ENCODE measurements at places on chromosomes 5 and 9.
A peak's percentile ranks its signal among the peaks of the same experiment; 100 is the strongest.

DNA sequence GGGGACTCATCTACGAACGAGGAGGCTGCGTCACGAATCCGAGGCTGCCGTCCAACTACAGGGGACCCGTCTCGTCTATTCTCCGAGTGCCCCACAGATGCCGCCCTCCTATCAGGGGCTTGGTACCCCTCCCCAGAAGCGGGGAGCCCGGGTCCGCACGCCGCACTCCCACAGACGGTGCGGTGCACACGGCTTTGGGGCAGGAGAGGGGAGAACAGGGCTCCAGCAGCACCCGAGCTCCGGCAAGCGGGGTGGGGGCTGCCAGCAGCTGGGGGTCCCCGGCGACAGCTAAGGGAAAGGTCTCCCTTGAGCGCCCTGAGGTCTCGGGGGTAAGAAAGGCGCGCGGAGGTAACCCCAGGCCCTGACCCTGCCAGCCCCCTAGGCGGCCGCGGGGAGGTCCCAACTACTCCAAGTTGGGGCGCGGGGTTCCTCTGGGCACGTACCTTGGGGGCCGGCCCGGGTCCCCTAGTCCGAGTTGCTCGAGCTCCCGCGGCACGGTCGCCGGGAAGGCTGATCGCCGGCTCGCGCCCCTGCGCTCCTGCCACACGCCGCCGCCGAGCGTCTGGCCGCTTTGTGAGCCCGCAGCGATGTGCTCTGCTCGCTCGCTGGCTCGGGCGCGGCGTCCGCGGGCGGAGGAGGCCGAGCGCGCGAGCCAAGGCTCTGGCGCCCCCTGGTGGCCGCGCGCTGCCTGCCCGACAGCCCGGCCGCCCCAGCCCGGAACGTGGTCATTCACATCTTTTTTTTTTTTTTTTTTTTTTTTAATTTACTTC is at the start of gene SPOCK1:
TSS of gene SPOCK1 (minus strand) at position 591 of the 770 bp plus-strand sequence.
- DNase-seq, result peak; percentile 51

GRCh38 chr5:2489306-2489705 is 262.2 kb downstream of the IRX2 start:
- no peak for DNase-seq

DNA sequence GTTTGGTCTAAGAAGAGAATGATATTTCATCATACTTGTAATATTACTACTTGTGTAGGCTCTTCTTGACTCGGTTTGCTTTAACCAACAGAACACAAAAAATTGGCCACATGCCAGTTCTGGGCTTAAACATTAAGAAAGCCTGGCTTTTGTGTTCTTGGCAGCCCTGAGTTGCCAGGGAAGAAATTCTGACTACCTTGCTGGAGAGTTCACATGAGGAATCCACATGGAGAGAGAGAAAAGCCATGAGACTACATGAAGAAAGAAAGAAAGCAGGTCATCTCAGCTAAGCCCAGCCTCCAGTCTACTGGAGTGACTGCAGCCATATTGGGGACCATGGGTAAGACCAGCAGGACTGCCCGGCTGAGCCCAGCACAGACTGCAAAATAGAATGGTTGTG is 524.8 kb downstream of the RAB3C start:
- DNase-seq, result no peak

DNA sequence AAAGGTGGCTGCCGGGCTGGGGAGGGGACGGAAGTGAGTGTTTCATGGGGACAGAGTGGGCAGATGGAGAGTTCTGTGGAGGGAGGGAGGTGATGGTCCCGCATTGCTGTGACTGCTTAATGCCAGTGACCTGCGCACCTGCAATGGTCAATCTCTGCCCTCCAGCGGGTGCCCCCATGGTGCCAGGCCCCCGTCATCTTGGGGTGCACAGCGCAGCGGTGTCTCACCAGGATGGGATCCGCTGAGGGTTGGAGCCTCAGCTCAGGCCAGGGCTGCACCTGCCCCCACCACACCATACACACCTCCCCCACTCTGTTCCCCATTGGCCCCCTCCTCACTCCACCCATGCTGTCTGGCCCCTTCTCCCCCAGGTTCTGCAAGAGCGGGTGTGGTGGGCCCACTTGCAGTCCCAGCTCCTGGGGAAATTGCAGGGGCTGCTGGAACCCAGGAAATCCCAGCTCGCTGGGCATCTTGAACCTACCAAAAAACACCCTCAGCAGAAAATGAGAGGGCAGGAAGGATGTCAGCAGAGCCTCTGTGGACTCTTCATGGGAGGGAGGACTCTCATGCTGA is 12.1 kb upstream of the CAMSAP1 start:
- DNase-seq, result no peak

GRCh38 chr9:112273876-112274275 is 59.5 kb downstream of the PTBP3 start:
- DNase-seq, result no peak
